ENCODE measurements at places on chromosomes 2 and 18.

DNA sequence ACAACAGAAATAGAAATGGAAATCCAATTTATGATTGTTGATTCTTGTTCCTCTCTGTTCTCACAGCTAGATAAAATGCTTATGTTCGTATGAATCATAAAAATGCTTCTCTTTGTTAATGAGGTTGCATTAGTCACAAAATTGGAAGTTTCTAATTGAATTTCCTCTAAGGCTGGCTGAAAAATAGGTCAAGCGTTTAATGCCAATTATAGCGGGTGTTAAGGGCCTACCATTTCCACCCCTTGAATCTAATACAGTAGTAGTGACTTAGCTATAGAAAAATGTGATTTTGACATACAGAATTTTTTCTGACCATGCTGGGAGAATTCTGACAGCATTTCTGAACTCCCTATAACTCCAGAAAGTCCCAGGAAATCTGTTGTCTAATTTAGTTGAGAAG lies 107.1 kb downstream of the TTN start:
- no peak for DNase-seq

- DNase-seq = no peak
These were observed 123.4 kb upstream of the PDE1A start for GRCh38 chr2:182550234-182550633.

DNA sequence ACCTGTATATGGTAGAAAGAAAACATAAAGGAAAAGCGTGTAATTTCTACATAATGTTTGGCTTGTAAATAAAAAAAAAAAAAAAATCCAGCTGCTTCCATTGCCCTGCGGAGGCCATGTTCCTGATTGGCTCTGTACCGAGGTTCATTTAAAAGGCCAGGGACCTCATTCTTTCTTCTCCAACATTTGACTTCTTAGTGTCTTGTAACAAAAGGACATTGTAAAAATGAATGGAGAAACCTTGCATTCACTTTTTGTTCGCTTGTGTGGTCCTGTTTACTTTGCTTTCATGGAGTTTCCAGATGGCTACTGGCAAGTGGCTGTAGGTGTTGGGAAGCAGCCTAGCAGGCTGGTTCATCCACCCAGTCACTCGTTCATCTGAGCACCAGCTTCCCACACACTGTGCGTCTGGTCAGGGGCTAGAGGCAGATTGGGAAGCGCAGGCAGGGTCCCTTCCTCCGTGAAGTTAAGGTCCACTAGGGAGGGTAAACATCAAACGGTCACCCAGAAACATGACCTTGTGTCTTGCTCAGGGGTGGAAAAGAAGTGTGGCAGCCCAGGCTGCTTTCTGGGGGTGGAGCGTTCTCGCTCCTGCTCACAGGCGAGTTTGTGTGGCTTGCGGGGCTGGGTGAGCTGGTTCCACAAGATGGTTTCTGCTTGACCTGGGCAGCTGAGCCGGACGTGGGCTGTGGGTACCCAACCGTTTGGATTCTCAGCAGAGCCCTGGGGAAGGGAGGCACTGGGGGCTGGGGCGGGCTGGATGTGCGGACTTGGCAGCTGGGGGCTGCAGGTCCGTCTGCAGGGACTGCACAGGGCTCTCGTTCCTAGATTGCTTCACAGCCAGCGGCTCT lies 260.7 kb downstream of the AGAP1 start:
- DNase-seq = no peak

DNA sequence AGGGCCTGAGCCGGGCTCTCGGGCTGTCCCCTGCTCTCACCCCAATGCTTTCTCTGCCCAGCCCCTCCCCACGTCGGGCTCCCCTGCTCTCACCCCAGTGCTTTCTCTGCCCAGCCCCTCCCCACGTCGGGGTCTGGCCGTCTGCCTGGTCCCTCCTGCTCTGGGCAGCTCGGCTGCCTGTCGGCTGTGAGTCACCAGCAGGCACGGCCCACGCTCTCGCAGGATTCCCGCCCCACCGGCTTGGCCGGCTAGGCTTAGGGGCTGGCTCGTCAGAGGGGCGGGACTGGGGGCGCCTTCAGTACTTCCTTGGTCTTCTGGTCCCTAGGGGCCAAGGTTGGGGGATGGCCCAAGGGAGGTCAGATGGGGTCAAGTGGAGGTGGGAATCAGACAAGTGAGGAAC lies 3.3 kb downstream of the BOK start:
- DNase-seq = no peak

- DNase-seq = no peak
These were observed 9.4 kb downstream of the CASP8 start for GRCh38 chr2:201269764-201270163.

DNA sequence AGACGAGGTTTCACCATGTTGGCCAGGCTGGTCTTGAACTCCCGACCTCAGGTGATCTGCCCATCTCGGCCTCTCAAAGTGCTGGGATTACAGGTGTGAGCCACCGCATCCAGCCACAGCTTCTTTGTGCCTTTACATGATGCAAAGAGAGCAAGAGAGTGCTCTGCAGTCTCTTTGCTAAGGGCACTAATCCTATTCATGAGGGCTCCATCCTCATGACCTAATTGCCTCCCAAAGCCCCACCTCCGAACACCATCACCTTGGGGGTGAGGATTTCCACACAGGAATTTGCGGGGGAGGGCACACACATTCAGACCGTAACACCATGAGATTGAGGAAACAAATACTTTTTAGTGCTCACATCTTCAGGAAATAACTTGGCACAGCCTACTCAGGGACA lies 91.8 kb downstream of the PDCL3 start:
- DNase-seq = no peak

GRCh38 chr2:185187421-185187820 lies 551.2 kb upstream of the FSIP2 start:
- DNase-seq = no peak
